ENCODE measurements at places on chromosomes 3 and 15.

DNA sequence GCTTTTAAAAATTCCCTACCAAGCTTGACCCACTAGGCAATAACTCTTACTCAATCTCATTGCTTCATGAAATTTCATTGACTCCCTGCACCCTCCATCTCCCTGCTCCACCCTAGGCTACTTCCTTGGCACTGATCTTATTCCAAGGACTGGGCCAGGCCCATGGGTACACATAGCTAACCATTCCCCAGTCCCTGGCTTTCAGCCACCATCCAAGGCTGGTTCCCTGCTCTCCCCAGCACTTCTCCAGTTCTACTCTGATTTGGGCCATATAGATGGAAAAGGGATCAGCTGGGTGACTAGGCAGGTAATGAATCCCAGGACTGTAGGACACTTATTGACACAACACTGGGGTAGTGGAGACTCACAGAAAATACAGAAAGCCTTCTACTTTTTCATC, 88.1 kb upstream of the NEO1 start:
- no peak for DNase-seq

- peak; percentile 5 for DNase-seq
These were observed 427.5 kb downstream of the VGLL3 start for GRCh38 chr3:86563400-86563970.

DNA sequence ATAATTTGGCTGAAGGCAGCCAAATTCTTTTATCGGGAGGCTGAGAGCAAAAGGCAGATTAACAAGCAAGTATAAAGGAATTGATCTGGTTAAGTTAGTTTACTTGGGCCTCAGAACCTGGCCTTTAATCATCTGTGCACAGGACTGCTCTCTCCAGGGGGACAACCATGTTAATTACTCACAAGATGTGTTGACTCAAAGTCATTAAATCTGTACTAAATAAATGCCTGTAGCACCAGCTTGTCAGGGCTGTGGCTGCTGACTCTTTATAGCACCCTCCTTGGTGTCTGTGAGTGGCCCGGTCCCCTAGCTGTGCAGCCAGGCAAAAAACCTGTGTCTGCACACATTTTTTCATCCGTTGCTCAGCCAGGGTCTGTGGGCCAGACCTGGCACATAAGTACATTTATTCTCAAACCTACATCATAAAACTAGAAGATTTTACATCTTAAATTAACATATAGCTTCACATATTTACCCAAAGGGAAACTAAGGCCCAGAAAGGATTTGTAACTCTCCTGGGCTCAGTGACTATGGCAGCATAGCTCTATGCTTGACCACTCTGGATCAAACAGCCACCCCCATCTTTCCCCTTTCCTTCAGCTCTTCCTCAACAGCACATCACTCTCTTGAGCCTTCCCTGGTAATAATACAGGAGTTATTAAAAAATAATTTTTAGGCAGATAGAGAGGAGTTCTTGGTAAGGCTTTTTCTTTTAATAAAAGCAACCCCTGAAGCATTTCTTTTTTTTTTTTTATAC, 51.4 kb downstream of the NCEH1 start:
- peak; percentile 75 for DNase-seq

DNA sequence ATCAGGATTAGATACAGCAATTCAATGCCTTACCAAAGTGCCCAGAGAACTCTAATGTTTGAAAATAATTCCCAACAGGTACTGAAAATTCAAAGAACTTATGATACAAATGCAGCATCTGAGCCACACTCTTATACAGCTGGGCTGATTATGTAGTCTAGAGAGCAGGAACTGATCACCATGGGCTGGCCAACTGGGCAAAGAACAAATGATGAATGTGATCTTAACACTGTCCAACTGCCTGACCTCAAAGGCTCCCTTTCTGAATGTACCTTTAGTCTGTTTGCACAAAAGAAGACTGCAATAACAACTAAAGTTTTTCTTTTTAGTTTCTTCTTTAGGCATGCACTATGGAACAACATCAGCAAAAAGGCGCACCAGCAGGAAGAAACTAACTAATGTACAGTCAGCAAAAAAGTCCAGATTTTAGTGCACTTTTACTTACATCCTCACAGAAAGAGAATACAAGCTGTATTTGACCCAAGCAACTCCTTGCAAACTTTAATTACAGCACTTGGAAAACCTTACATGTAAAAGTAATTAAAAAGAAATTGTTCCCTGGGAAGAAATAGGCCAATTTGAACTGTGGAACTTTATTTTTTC, 1095.1 kb downstream of the IGSF11 start:
- DNase-seq: no peak

DNA sequence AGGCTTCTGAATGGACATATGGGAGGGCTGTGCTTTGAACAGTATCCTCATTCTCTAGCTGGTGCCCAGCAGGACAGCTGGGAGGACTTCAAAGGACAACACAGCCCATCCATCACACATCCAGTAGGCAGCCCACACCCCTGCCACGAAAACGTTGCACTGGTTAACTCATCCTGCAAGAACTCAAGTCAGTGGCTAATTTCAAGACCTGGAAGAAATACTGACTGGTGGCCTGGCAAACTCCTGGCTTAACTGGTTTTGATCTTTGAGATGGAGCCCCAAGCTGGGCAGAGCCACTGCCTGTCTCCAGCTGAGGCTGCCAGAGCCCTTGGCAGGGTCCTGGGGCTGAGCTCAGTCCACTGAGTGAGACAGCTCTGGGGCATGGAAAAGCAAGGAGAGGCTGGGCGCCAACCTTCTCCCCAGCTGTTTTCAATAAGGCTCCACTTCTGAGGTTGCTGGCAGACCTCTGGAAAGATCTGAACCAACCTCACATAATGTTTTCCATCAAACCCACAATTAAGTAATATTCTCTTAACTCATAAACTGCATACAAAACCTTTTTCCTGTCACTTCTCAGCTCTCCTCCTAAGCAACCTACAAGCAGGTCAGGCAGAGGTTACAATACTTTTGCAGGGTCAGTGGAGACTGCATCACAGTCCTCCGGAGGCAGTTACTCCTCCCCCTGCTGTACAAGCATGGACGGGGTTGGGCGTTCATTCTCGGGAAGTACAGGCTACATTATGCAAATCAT, 110.3 kb downstream of the MYLK start:
- no peak for DNase-seq

GRCh38 chr3:108125550-108126071, 34.8 kb upstream of the CD47 start:
- no peak for DNase-seq

DNA sequence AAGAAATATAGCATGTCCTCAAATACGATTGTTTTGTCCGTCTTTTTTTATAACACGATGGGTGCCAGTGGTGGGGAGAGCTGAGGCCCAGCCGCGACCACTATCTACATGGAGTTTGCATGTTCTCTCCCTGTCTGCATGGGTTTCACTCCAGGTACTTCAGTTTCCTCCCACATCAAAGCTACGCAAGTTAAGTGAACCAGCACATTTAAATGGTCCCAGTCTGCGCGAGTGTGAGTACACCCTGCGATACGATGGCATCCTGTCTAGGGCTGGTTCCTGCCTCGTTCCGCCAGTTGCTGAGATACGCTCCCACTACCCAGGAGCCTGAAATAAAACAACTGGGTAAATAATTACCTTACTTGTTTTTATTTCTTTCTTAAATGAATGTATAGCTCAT, 40.6 kb downstream of the ATP13A3 start:
- no peak for DNase-seq

GRCh38 chr3:43378066-43378935, 92.0 kb downstream of the SNRK start:
- DNase-seq: no peak

DNA sequence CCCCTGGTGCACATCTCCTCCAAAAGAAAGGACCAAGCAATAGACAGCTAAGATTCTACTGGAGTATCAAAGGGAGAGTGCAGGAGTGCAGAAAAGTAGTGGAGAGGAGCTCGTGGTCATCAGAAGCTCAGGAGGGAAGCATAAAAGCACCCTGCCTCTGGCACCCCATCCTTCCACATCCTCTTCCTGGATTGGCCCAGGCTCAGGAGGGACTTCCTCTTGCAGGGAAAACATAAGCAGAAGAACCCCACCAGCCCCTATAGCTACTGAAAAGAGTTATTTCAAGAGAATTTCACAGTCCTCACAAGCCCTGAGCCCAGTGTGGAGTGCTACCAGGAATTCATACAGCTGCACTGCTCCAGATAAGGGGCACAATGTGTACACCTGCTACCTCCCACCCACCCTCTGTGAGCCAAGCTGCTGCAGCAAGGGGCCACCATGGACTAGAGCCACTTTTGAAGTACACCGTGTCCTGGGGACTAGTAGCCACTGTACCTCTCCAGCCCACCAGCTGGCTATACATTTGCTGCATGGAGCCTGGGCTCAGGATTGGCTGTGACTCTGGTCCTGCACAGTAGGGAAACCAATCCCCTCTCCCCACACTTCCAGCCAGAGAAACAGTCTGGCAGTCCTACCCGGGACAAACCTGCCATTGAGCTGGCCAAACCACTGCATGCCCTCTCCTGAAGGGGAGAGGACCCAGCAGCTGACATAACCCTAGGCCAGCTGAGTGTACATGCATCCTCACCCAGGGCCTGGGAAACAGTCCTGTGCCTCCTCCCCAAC, 43.0 kb downstream of the CD200R1 start:
- DNase-seq: no peak

DNA sequence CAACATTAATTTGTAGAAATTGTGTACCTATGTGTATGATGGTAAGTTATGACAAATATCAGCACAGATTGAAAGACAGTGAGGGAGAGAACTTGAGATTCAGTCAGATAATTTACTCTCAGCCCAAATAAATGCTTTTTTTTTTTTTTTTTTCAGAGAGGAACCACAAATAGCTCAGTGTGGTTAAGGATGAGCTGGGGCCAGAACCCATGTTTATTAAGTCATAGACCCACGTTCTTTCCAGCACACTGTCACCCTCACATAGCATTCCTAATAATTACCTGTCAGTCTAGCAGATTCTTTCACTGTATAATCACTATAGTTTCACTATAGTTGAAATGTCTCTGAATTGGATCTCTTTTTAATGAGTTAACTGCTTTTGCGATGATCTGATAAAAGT, 246.1 kb downstream of the ZIC1 start:
- no peak for DNase-seq

DNA sequence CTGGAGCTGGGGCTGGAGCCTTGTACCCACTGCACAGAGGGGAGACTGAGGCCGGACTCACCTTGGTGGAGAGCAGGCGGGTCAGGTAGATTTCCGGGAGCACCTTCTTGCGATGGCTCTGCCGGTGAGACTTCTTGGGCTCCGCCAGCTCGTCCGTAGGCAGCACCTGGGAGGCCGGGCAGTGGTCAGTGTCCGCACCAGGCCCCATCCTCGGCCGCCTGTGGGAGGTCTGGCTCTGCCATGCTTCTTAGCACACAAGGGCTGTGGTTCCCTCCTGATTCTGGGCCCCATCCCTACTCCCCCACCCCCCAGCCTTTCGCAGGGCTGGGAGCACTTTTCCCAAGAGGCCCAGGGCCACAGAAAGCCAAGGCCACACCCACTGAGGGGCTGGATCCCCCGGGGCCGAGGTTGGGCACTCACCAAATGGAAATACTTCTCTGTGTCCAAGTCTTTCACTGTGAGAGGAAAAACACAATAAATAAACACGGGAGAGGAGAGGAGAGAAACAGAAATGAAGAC, 17.4 kb downstream of the H1-8 start:
- no peak for DNase-seq

- no peak for DNase-seq
These were observed 54.7 kb upstream of the USP3 start for GRCh38 chr15:63449731-63450130.

- no peak for DNase-seq
These were observed 25.5 kb downstream of the RLBP1 start for GRCh38 chr15:89195836-89196235.

GRCh38 chr15:80733460-80733859, 38.4 kb downstream of the ABHD17C start:
- no peak for DNase-seq

DNA sequence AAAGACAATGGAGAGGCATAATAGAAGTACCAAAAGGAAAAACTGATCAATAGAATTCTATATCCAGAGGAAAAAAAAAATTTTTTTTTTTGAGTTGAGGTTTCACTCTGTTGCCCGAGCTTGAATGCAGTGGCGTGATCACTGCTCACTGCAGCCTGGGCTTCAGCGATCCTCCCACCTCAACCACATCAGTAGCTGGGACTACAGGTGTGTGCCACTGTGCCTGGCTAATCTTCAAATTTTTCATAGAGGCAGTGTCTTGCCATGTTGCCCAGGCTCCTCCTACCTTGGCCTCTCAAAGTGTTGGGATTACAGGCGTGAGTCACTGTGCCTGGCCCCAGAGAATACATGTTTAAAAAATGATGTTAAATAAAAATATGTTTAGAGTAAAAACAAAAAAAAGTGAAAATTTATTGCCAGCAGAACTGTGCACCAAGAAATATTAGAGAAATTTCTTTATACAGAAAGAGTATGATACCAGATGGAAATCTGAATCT, 154.3 kb upstream of the ZBTB20 start:
- no peak for DNase-seq

- no peak for DNase-seq
These were observed 19.6 kb downstream of the PLXNA1 start for GRCh38 chr3:127002195-127003174.

GRCh38 chr3:33165372-33165771, 51.6 kb downstream of the CRTAP start:
- no peak for DNase-seq

DNA sequence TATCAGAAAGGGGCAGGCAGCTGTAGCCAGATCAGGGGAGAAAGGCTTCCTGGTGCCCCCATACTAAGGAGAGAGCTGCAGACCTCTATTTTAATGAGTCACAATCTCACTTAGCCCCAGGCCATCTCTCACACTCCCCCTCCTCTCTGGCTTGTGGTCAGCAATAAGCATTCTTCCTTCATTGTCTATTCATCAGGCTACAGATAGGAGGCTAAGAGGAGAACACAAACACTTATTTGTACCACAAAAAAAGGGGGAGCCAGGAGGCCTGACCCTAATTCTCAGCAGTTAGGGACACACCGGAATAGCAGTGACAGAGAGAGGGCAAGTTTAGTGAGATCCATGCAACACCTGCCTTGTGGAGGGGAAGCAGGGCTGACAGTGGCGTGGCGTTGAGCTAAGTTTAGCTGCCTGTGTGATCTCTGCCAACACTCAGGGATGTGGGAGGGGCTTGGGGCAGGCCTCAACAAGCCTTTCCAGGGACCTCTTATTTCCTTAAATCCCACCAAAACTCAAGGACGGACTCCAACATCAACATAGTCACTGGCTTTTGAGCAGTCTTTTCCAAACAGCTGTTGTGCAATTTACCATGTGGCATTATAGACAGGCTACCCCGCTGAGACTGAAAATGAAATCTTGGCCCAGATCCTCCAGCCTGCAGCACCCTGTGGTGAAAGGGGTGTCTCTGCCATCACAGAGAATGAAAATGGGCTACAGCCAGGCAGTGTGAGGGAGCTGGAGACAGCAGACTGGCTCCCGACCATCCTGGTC, 191.9 kb upstream of the TSC22D2 start:
- no peak for DNase-seq

- no peak for DNase-seq
These were observed 1076.8 kb downstream of the TBL1XR1 start for GRCh38 chr3:176120507-176120906.

- no peak for DNase-seq
These were observed 10.0 kb downstream of the WWTR1 start for GRCh38 chr3:149647812-149648211.

DNA sequence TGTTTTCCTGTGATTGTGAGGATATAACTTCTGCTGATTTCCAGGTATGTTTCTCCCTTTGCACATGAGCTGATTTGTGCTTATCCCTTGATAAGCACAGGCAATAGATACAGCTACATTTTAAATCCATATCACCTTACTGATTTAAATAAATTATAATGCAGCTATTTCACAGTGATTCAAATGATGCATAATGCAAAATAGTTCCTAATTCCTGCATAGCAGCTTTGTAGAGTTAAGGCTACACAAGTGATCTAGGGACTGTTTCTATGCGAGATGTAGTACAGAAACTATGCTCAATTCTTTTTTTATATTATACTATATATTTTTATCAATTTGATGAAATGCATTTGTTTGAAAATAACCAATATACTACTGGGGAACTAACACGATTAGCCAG, 334.2 kb downstream of the LRTM1 start:
- DNase-seq: no peak

Data from Panc1 (cell line).